Stimulated activated naive CD8-positive, alpha-beta T cell treated with anti-CD3 and anti-CD28 coated beads, Interleukin-15, Interleukin-2, amounts not matched to agents 100 U/mL and 50 U/mL, for 24 hours (primary cell): ENCODE measurements at places on chromosomes 16 and 17.

- no peak for DNase-seq
Measured at GRCh38 chr16:54867302-54867832, 63.3 kb upstream of the IRX5 start.

- no peak for DNase-seq
Measured at GRCh38 chr17:42653179-42654124, 5.6 kb upstream of the TUBG2 start.

- DNase-seq, result no peak
Measured at GRCh38 chr16:167122-167690, 1.4 kb downstream of the HBM start.

DNA sequence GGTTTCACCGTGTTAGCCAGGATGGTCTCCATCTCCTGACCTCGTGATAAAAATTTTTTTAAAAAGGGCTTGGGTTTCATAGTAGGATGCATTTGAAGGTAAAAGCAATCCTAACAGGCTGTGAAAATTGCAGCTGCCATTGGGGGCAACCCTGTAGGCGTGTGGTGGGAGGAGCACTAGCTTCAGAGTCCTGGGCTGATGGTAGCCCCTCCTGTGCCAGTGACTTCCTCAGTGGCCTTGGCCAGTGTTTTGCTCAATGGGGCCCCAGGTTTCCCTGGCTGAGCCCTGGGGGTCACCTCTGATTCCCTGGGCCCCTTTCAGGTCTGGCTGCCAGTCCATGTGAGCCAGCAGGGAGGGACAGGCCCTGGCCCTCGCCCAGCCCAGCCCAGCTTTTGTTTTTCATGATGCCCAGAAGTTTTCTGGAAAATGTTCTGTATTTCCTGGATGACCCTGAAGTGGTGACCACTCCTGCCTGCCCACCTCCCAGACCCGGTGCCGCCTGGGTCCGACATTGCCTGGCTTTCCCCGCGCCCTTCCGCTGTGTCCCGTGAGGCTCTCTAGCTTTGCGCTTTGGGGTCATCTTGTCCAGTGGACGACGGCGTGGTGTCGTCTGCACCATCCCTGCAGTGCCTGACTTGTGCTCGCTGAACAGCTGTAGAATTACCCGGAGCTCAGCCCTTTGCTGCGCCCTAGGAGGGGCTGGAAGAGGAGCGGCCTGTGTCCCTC is 9.4 kb downstream of the MGRN1 start:
- DNase-seq, result no peak

GRCh38 chr17:65261682-65262636 is 124.8 kb downstream of the RGS9 start:
- no peak for DNase-seq

DNA sequence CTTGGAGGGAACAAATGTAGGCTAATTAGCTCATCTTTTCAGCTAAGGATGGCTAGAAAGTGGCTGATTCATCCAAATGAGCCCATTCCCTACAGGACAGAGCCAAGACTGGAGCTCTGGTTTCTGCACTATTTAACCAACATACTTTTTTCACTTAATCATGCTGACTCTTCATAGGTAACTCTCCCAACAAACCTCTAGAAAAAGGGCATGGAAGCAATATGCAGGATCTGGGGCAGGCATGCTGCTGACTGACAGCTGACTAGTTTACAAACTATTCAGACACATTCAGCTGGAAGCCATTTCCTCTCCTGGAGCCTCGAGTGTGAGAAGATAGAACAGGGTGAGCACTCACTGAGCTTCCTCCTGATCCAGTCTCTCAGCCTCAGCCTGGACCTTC is 6.2 kb downstream of the BECN1 start:
- no peak for DNase-seq

- no peak for DNase-seq
Measured at GRCh38 chr17:65061646-65062045, 5.1 kb upstream of the GNA13 start.

DNA sequence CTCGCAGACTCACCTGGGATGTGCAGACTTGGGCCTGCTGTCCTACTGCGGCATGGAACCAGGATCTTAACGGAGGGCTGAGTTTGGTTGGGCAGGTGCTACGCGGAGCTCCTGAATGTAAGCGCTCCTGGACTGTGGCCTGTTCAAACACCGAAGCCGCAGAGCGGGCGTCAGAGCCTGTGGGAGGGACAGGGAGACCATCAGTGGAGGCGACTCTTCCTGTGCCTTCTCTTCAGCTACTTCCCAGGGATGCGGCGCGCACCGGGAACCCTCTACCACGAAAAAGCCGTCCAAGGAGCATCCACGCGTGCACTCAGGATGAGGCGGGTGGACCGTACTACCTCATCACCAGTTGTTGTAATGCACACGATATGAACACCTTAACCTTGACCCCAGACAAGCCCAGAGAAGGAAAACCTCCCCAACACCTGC is 2.0 kb downstream of the USP36 start:
- no peak for DNase-seq

- DNase-seq, result no peak
Measured at GRCh38 chr17:70201872-70202419, 32.6 kb downstream of the KCNJ2 start.

GRCh38 chr17:73141411-73141810 is 23.4 kb upstream of the SSTR2 start:
- no peak for DNase-seq

- peak; percentile 53 for DNase-seq
Measured at GRCh38 chr17:48612854-48613691, 2.0 kb downstream of the HOXB8 start.

GRCh38 chr17:72953621-72954020 is 138.9 kb downstream of the SLC39A11 start:
- no peak for DNase-seq

DNA sequence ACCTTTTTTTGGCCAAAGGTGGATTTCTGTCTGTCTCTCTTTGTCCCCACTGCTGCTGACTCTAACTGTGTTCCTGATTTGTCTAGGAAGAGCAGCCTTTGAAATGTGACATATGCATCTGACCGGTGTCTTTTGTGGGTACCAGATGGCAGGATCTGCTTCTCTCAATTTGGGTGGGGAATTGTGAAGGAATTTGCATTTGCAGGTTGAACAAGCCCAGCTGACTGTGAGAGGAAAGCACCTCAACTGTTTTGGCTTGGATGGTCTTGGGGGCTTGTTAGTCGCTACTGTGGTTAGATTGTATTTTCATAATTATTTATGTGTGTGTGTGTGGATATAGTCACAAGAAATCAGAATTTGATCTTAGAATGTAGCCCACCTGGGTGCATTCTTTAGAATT is 37.7 kb upstream of the LCMT1 start:
- no peak for DNase-seq

GRCh38 chr17:70184770-70185169 is 15.4 kb downstream of the KCNJ2 start:
- DNase-seq, result no peak

DNA sequence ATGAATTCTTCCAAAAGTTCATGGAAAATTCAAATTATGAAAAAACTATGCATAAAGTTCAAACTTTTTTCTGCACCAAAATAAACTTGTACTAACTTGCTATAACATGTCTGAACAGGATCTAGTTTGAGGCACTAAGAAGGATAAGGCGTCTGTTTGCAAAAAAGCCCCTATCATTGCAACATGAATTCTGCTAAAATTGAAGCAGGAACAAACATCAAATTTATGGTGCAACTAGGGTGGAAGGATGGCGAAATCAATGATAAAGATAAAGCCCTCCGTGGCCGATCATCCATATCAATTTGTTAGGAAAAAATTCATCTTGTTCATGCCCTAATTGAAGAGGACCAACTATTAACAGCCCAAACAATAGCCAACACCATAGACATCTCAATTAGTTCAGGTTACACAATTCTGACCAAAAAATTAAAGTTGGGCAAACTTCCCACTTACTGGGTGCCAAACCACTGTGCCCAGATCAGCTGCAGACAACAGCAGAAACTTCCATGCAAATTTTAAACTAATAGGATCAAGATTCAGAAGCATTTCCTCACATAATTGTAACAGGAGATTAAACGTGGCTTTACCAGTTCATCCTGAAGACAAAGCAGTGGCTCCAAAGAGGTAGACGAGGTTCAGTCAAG is 12.9 kb downstream of the IL21R start:
- no peak for DNase-seq

DNA sequence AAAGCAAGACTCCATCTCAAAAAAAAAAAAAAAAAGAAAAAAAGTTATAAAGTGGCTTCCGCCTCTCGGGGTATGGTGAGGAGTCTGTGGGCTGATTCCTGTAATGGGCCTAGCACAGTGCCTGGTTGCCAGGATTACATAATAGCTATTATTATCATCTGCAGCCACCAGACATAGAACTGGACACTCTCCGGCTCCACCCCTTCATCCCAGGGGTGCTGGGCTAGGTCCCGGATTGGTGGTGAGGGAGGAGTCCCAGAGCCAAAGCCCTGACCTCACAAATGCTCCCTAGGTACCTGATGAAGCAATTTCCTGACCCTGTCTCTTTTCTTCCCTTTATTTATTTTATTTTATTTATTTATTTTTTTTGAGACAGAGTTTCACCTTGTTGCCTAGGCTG is 11.6 kb upstream of the ADGRG1 start:
- DNase-seq, result no peak

GRCh38 chr16:58435779-58436178 is 43.5 kb downstream of the GINS3 start:
- DNase-seq, result no peak

DNA sequence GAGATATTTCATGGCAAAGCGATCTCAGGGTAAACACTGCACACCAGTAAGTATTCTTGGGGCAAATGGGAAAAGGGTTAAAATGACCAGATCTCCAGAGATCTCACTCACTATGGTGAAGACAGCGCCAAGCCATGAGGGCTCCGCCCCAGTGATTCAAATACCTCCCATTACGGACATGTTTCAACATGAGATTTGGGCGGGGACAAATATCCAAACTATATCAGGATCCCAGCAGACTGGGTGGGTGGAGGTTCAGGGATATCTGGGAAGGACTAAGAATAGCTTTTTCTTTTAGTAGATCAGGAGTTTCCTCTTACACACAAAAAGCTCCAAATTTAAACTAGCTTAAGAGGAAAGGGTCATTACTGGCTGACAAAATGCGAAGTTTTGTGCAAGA is 181.7 kb downstream of the WWOX start:
- DNase-seq, result no peak

- DNase-seq, result peak; percentile 72
Measured at GRCh38 chr17:1109606-1110540, 69.9 kb downstream of the ABR start.

DNA sequence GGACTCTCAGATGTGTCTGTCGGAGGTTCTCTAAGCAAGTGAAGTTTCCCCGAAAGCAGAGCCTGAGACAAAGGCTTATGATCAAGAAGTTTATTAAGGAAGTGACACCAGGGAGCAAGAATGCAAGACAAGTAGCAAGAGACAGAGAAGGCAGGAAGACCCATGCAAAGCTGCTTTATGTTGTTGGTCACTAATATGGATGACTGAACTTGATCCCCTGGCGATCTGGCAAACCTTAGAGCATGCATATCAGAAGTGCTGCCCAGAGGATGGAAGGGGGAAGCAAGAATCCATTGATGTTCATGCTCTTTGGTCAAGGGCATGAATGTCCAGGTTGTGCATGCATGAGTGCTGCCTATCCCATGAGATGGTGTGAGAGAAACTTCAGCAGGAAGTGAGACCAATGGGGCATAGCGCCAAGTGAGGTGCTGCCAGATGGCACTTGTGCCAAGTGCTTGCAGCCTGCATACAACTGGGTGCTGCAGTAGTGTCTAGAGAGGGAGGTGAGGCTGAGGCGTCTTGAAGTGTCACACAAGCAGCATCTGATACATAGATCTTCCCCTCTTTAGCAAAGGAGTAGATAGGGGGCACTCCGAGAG is 176.5 kb downstream of the SALL1 start:
- DNase-seq, result no peak

DNA sequence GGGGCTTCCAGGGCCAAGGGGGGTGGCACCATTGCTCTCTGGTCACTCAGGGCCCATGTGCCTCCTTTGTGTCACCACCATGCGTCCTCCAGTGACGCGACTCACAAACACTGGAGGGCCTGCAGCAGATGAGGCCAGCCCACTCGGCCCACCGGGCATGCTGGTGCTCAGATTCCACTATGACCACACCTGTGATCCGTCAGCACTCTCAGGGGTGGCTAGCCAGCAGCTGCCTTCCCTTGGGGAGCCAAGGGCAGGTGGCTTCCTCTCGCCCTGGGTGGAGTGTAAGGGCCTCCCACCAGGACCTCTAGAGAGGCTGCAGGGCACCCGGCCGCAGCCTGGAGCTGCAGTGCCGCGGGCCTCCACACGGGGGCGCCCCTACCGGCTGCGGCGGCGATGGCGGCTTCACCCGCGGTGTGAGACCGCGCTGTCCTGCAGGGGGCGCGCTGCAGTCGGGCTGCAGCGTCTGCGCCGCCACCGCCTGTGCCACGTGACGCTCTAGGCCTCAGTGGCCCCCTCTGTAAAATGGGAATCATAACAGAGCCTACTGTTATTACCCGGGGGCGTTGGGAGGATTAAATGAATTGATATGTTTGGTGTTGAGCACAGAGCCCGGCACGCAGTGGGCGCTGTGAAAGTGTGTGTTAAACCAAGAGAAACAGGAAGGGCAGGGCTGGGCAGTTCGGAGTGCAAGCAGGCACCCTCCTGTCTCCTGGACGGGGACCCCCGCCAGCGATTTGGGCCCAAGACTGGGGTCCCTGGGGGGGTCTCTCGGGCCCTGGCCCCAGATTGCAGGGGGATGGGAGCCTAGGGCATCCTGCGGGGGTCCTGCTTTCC is 192.4 kb upstream of the GSE1 start:
- peak; percentile 90 for DNase-seq

DNA sequence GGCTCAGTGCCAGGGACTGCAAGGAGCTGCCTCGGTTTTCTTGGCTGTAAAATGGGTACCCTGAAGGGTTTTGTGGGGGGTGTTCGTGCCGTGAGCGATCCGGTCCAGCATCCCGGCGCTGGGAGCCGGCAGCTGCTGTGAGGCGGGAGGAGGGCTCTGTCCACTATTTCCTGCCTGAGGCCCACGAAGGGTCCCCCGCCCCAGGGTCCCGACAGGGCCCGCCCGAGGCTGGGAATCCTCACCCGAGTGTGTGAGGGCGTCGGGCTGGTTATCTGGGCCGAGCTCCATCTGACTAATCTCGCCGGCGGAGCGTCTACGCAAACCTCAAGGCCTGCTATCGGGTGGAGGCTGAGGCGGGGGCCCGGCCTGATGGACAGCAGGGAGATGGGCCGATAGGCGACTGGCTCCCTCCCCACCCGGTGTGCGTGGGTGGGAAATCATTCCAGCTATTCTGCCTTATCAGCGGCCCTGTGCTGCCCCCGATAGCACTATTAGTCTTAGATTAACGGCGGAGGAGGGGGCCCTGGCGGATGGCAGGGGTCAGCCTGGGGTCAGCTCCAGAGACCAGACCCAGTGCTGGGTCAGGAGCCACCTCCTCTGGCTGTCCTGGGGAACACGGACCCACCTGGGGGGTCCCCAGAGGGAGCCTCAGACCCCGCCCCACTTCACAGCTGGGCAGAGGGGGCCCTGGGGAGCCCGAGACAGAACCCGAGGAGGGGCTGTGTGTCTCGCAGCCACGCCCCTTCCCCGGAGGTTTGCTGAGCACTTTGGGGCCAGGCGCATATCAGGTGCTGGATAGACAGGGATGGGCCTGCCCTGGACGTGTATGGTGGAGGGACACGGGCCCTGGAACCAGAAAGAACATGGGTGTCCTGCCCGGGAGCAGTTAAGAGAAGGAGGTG is 44.7 kb downstream of the ZFPM1 start:
- DNase-seq, result no peak

- DNase-seq, result no peak
Measured at GRCh38 chr16:49466881-49467280, 93.3 kb downstream of the C16orf78 start.
